ENCODE measurements at places on chromosomes 3 and 15.
A peak's percentile ranks its signal among the peaks of the same experiment; 100 is the strongest.

DNA sequence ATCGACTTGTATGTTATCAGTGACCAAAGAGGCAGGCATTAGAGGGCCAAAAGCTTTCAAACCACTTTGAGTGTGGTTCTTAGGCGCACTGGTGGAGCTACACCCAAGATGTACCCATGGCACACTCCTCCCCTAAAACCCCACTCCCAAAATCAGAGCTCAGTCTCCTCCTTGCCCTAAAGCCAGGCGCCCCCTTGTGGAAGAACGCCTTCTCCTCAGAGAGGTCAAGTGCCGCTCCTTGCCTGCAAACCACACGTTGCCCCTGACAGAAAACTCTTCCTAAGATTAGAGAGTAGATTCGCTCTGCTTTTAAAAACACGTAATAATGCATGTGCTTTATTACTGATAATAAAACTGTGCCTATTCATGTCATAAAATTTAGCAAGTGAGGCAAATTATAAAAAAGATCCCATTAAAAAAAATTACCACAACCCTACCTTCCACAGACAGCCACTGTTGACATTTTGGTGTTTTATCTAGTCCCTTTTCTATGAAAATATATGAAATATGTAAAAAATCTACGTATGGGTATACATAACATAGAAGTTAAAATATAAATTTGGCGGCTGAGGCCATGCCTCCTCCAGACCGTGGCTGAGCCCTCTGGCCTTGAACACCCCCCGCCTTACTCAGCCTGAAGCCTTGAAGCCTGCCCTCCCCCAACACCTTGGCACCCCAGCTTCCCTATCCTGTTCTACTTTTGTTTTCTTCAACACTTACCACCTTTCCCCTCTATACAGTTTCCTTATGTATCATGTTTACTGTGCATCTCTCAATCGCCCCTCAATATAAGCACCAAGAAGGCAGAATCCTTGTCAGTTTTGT is 33.5 kb downstream of the BCL2L10 start:
- DNase-seq, result peak; percentile 60

- no peak for DNase-seq
Measured at GRCh38 chr3:166223120-166223519, 385.9 kb upstream of the BCHE start.

DNA sequence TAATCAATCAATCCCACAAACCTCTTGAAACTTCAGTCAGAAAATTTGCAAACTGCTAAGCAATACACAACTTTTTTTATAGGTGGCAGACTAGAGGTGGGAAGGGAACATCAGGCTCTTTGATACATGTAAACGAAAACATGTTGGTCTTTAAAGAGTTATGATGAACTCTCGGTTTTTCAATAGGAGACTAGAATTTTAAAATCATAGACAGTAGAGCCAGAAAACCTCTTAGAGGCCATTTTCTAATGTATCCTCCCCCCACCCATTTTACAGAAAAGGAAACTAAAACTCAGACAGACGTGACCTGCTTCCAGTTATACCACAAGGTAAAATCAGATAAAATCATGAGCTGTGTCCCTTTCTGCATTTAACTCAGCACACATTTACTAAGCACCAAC is 179.1 kb upstream of the LPP start:
- no peak for DNase-seq

DNA sequence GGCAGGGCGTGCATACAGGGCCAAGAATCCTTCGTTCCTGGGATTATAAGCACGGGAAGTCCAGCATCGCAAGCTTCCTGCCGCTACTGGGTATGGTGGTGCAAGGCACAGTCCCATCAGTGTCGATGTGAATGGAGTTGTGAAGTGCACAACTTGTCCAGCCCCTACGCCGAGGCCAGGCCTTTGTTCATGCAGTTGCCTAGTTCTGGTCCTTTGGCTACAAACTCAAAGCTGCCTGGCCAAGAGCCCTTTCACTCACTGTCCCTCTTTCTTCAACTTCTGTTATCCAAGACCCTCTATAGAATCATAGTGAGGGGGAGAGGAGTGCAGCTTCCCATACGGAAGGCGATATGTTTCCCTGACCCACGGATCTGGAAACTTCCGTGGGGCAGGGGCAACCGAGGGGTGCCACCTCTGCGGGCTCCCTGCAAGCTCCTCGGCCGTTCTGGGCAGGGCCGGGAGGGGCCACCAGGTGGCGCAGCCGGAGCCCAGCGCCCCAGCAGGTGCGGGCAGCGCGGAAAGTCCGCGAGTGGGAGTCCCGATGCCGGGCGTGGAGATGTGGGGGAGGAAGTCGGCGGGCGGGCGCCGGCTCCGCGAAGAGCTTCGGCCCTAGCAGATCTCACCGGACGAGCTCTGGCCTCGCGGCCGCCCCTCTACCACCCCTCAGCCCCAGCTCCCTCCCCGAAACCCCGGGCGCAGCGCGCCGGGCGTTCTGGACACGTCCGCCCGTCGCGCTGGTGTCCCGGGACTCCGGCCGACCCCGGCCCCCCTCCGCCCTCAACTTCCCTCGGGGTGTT is 693 bp downstream of the RASGRP1 start:
- no peak for DNase-seq

DNA sequence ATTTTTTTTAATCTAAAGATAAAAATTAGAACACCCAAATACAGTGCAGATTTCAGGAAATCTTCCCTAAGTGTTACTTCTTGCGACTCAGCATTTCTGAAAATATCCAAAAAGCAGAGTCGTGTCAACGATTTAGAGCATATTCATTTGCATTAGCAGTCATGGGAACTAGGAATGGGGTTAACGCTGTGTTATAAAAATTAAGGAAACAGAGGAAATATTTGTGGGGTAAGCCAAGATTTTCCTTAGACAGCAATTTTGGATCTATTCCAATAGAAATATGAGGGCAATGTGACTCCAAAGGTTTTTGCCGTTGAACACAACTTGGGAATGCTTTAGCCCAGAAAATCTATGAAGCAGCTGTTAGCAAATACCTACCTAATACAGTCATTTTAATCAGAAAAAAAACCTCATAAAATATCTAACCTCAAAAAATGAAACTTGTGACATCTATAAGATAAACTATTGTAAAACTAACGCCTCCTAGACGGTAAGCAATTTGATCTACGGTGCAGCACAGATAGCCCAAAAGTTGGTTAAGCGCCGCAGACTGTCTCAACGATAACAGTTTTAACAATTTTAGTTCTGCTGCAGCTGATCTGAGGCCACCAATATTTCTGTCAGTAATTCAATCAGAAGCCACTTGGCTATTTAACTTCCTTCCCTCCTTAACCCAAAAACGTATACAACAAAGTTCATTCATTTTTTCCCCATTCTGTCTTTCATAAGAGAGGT is 5.8 kb upstream of the ATP11B start:
- DNase-seq, result no peak
